GM12878 (cell line): ENCODE measurements at places on chromosomes 4 and X. TPM values are rescaled to one million over a fixed set of nuclear protein-coding genes. Genes with fewer than 3 reads are reported as not detected.

APELA gene
- 1.2 and 2.0 TPM in 2 replicates for polyA plus RNA-seq

GLUD2 gene
- polyA plus RNA-seq, result 0.05 TPM in 1 of 2 replicates, not detected in the other

CLDN34 gene
- not detected in 2 replicates for polyA plus RNA-seq

PHOX2B gene
- polyA plus RNA-seq, result not detected in 2 replicates

PPEF1 gene
- polyA plus RNA-seq, result 0.42 and 0.84 TPM in 2 replicates

ZMAT1 gene
- polyA plus RNA-seq, result 0.61 and 0.96 TPM in 2 replicates

RASGEF1B gene
- 0.06 and 0.24 TPM in 2 replicates for polyA plus RNA-seq

- DNase-seq, result no peak
These were observed 74.3 kb upstream of the GUCY1A1 start for GRCh38 chr4:155592179-155592937.

- DNase-seq, result no peak
These were observed 51.3 kb downstream of the SMAD1 start for GRCh38 chr4:145533001-145533400.

GRCh38 chrX:150926791-150927190 is 28.3 kb upstream of the CD99L2 start:
- no peak for DNase-seq

DNA sequence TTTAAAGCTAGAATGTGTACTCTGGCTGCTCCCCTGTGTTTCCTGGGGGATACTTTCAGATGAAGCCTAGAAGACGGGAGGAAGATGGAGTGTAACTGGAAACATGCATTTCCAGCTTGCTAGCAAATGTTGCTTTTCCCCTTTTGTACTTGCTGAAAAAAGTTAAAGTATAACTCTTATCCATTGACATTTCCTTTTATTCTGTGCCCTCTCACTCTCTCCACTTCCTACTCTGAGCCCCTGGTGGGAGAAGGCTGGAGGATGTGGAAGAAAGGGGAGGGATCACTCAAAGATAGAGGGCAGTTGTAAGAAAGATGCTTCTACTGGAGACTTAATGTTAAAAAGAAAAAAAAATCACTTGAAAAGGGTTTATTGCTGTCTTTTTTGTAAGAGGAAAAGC is 396.5 kb downstream of the DTHD1 start:
- no peak for DNase-seq

DNA sequence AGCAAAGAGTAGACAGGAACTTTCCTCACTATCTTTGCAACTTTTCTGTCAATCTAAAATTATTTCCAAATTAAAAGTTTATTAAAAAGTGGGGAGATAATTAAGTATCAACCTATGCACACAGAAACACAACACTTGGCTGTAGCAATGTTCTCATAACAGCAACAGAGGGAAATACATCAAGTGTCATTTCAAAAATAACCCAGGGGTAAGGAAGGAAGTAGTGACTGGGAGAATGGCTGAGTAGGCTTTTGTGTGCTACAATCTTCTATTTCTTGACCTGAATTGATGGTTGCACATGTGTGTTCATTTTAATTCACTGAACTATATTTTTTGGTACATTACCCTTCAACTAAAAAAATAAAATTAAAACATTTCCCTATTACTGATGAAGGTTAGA is 67.5 kb downstream of the ABCG2 start:
- no peak for DNase-seq

- no peak for DNase-seq
These were observed 44.9 kb upstream of the SLC2A9 start for GRCh38 chr4:10066206-10066605.

GRCh38 chrX:29138003-29138402 is 550.8 kb downstream of the IL1RAPL1 start:
- DNase-seq, result no peak

DNA sequence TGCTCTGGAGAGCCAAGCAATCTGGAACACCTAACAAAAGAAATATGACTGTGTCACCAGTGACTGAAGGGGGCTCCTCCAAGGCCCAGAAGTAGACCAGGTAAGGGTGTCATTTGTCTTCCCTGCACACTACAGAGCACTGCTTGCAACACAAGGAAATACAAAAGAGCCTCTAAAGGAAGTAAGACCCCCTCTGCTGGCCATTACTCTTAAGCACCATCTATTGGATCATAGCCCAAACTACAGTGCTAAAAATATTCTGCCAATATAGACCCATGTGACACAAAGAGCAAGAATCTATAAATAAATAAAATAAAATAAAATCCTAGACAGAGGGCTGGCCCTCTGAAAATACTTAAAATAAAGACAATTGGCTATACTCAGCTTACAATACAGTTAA is 528.7 kb downstream of the TMA16 start:
- no peak for DNase-seq

GRCh38 chr4:79181190-79181589 is 144.7 kb downstream of the NAA11 start:
- DNase-seq, result no peak

- DNase-seq, result no peak
These were observed 157.3 kb downstream of the PRDM5 start for GRCh38 chr4:120765260-120765680.

- no peak for DNase-seq
These were observed 36.5 kb downstream of the AMMECR1 start for GRCh38 chrX:110281377-110281776.

GRCh38 chrX:19630228-19630627 is 114.9 kb upstream of the MAP3K15 start:
- peak; percentile 36 for DNase-seq

DNA sequence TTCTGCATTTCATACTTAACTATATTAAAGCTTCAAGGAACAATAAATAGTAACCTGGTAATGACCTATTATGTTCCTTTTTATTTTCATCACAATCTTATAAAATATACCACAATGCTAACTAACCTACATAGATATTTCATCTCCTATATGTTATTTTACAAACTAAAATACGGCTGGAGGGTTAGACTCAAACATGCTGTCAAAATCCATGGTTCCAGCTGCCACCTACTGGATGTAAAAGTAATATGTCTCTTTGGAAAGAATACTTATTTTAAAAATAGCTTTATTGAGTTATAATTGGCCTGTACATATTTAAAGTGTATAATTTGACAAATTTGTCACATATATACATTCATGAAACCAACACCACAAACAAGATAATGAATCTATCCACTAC is 15.0 kb downstream of the RGN start:
- no peak for DNase-seq

- no peak for DNase-seq
These were observed 20.6 kb downstream of the SH3D19 start for GRCh38 chr4:151304755-151305154.

- no peak for DNase-seq
These were observed 288.8 kb downstream of the CENPC start for GRCh38 chr4:67256388-67257043.

DNA sequence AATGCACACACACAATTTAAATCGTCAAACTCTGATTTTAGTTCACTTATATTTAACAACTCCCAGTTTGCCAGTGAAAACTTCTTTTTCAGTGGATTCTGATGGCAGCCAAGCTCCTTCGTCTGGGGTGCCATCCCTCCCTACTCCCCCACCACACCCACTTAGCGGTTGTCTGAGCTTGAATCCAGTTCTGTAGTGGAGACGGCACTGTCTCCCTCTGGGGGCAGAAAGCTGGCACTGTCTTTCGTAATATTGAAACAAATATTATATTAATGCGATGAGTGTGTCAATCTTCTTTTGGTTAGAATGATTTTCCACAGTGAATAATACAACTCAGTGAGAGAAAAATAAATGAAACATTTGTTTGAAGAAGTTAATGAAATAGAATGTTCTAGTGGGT is 5.4 kb downstream of the MEPE start:
- DNase-seq, result no peak

DNA sequence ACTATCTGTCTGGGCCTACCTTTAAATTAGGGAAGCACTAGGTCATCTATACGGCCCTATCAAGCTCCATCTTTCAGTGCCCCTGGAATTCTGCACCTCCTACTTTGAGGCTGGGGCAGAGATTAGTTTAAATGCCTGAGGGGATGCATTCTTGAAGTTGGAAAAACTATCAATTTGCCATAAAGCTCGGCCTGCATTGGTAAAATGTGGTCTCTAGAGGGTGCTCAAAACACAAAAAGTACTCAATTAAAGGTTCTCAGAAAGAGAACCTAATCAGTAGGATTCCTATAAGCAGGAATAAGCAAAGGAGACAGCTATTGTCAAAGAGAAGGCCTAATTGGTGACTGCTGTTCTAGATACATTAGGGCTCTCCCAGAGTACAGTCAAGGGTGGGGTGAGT is 111.7 kb downstream of the AMER1 start:
- no peak for DNase-seq

- no peak for DNase-seq
These were observed 843.4 kb downstream of the FSTL5 start for GRCh38 chr4:161320377-161320776.

- DNase-seq, result no peak
These were observed 148.7 kb upstream of the MAD2L1 start for GRCh38 chr4:120215350-120215749.
